ENCODE measurements at places on chromosomes 12 and 14.

DNA sequence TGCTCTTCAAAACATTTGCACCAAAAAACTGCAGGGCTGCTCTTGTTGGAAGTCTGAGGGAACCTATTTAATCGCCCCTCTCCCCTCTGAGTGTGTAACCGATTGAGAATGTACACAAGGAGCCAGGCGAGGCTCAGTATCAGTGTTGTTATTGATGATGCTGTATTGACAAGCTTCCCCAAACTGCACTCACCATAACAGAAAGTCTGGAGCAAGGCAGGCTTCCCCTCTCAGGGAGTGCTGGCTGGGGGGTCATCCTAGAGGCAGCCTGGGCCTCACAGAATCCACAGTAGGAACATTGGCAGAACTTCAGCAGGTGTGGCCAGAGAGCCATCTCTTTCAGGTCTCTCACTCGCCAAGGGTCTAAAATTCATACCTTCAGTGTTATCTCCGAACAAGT lies 58.1 kb upstream of the TUNAR start:
- no peak for DNase-seq

GRCh38 chr14:52900731-52901130 lies 50.1 kb downstream of the FERMT2 start:
- DNase-seq: peak; percentile 33

GRCh38 chr12:94263905-94264561 lies 115.7 kb downstream of the PLXNC1 start:
- no peak for DNase-seq

DNA sequence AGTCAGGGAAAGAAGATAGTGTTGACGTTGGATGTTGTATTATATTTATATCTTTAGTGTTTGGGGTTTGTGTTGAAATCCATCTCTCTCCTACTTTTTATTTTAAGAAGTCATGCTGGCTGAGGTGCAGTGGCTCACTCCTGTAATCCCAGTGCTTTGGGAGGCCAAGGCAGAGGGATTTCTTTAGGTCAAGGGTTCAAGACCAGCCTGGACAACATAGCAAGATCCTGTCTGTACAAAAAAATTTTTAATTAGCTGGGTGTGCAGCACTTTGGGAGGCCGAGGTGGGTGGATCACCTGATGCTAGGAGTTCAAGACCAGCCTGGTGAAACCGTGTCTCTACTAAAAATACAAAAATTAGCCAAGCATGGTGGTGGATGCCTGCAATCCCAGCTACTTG lies 23.9 kb downstream of the A2ML1 start:
- DNase-seq: no peak

DNA sequence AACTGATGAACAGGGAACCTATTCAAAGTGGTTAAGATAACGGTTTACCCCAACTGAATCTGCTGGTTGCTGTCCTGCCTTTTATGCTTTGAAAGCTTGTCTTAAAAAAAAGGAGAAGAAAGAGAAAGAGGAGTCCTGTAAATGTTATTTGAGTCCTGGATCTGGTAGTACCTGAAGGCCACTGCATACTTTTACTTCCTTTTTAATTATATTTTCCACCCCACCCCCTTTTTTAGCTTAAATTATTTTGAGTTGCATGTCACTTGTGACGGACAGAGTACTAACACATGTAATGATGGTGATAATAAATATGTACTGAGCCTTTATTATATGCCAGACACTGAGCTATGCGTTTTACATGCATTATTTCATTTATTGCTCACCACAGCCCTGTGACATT lies 2.5 kb upstream of the AMIGO2 start:
- DNase-seq: no peak

GRCh38 chr14:28382444-28383190 lies 384.0 kb upstream of the FOXG1 start:
- DNase-seq: peak; percentile 85

- no peak for DNase-seq
Observed at GRCh38 chr14:100140452-100141078, 18.9 kb downstream of the DEGS2 start.

DNA sequence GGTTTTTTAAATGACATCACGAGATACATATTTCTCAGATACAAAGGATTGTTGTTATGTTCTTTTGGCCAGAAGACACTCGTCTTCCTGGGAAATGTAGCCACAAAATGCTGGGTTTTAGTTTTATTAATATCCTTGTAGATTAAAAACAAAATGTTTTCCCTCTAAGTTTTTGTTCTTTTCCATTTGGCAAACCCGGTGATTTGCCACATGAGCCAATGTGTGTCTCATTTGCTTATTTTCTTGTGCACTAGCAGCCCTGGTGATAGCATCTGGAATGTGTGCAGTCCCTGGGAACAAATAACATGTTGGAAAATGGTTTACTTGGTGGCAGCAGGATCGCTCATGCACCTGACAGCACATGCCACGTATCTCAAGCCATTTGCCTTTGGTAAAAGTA lies 61.0 kb downstream of the HMGA2 start:
- DNase-seq: no peak

DNA sequence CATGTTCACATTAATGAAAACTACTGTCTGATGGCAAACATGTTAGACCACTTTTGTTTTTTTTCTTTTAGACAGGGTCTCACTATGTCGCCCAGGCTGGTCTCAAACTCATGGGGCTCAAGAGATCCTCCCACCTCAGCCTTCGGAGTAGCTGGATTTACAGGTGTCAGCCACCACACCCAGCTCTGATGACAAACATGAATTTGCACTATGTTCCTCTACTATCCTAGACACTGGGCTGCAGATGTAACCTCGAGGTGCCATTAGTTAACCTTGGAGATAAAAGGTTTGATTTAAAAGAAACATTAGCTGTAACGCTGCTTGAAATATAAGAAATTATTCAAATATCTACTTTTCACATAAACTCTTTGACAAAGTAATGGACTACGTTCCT lies 8.1 kb downstream of the VPS37B start:
- DNase-seq: no peak

Data from mammary epithelial cell (primary cell).